Suprapubic skin (tissue), 4 donors: ENCODE measurements at places on chromosomes 3 and 15. TPM values are rescaled to one million over a fixed set of nuclear protein-coding genes. Genes with fewer than 3 reads are reported as not detected.

DNA sequence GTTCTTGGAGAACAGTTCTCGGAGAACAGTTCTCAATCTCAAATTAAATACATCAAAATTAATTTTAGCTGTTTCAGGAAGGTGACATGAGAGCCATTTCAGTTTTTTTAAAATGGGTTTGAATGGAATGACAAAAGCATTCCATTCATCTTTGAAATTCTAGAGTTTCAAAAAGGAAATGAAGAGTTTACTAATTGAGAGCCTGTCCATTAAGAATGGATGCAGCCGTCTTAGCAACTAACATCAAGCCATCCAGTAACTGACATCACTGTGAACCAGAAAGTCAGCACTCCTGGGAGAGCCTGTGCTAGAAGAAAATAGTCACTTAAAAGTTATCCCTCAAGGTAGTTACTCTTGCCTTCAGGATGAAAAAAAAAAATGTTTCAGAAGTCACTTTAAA, 47.0 kb upstream of the FSTL1 start:
- DNase-seq, result no peak

DNA sequence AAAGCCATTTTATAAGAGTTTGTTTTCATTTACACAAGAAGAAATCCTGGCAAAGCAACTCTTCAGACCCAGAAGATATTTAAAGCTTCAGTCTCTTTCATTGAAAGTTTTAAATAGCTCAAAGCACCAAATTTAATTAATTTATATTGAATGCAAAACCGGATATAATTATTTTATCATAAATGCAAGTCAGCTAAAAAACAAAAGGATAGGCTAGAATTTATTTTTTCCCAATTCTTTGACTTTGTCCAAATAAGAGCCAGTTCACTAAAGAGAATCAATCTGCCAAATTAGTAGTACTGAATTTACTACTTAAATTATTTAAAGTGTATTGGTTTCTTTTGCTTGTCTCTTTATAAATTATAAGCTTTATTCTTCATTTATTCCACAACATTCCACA, 101.5 kb downstream of the ZNF385D start:
- DNase-seq, result no peak

DNA sequence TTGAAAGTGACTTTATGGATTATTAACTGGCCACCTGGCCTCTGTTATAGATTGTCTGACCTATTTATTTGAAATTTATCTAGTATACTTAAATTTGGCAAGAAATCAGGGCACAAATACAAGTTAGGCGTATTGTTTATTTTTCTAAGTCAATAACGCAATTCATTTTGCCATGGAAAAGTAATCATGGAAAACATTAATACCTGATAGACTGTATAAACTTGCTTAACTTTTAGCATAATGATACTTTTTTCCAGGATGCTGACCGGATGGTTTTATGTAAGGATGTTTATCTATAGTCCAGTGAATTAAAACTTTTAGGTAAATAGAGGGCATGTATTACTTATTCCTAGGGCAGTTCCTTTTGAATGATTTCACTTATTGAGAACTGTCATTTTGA, 20.2 kb downstream of the FNDC3B start:
- no peak for DNase-seq

GRCh38 chr3:113557374-113557773, 25.0 kb downstream of the SIDT1 start:
- no peak for DNase-seq

DNA sequence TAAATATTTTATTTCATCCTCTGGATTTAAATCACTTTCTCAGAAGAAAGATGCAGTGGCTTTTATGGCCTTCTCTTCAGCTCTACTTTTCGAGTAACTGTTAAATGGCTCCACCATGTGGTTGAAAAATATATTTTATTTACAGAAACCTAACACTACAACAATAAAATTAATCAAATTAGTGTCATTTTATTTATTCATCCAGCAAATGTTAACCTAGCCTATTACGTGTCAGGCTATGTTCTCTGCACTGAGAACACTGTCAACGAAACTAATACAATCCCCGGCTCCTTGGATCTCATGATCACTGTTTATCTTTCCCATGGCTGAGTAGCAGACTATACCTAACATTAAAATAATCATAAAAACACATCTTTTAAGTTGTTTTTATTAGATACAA, 148.0 kb upstream of the OSTN start:
- DNase-seq, result no peak

DNA sequence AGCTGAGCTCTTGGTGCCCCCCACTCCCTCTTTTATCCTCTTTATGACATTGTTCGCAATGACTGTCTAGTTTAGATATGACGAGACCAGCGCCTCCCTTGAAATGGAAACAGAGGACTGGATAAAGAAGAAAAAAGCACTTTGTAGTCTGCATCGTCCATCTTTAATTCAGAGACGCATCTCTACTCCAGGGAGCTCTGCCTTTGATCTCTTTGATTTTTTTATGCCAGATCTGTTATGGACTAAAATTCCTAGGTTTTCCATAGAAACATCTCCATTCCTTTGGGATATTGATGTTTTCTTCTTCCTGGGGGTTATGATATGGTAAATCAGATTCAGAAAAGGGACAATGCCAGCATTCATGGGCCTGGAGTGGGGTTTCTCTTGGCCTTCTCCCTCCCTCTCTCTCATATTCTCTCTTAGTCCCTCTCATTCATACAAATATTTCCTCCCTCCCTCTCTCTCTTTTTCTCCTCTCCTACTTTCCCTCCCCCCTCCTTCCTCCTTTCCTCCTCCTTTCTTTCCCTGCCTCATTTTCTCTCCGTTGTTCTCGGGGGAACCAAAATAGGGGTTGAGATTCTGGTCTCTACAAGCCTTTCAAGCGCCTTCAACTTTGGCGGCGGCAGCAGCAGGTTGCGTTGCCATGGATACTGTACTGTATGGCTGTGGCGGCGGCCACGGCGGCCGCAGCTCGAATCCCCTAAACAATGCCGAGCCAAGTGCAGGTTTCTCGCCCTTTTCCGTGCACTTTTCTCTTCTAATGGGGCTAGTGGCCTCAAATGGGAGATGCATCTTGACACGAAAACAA, 45.5 kb downstream of the ZIC4 start:
- no peak for DNase-seq

- DNase-seq, result no peak
Measured at GRCh38 chr3:106380232-106380631, 511.4 kb upstream of the CBLB start.

- no peak for DNase-seq
Measured at GRCh38 chr15:67049351-67050044, 15.9 kb upstream of the SMAD3 start.

DNA sequence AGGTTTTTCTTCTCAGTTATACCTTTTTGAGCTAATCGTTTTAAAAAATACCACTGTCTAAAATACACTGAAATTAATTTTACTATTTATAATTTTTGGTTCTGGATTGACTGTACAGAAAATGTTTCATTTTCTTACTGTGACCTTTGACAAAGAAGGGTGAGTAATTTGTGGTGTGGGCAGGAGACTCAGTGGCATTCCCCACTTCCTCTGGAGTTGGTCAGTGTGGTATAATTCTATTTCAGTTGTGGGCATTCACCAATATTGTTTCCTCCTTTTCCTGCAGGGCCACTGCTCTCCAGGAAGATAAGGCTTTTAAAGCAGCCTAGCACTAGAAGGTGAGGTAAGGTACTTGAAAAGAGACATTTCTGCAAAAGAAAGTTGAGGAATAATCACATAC, 6.5 kb downstream of the DAG1 start:
- no peak for DNase-seq

GRCh38 chr3:11948331-11948730, 55.9 kb upstream of the SYN2 start:
- no peak for DNase-seq

DNA sequence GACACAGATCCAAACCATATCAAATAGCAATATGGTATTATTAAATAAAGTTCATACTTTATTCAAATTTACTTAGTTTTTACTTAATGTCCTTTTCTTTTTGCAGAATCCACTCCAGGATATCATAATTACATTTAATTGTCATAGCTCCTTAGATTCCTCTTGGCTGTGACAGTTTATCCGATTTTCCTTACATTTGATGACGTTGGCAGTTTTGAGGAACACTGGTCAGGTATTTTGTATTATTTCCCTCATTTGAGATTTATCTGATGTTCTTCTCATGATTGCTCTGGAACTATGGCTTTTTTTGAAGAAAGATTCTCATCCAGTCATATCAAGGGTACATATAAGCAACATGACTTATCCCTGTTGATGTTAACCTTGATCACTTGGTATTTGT, 198.3 kb upstream of the STAC start:
- no peak for DNase-seq

DNA sequence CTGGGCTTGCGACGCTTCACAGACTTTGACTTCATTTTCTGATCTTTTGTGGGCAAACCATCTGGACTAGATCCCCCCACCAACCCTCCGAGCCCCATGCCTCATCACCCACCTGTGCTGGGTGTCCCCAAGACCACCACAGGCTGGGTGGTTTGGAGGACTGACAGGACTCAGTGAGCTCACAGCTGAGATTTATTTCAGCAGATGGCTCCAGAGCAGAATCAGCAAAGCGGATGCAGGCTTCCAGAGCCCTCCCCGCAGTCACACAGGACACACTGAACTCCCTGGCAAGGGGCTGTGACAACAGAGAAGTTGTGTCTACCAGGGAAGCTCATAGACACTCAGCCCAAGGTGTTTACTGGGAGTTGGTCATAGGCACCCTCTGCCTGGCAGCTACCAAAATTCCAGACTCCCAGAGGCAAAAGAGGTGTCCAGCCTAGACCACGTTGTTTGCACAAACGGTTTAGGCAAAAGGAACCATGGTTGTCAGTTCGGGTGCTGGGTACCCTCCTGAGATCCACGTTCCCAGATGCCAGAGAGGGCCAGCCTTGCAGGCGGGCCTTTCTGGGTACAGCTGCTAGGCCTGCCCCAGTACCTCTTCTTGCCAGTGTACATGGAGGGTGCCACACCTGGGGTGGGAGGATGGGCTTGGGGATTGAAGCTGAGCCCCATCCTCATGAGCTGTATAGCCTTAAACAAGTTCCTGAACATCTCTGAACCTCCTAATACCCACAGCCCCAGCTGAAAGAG, 170.3 kb downstream of the NSMCE3 start:
- no peak for DNase-seq

DNA sequence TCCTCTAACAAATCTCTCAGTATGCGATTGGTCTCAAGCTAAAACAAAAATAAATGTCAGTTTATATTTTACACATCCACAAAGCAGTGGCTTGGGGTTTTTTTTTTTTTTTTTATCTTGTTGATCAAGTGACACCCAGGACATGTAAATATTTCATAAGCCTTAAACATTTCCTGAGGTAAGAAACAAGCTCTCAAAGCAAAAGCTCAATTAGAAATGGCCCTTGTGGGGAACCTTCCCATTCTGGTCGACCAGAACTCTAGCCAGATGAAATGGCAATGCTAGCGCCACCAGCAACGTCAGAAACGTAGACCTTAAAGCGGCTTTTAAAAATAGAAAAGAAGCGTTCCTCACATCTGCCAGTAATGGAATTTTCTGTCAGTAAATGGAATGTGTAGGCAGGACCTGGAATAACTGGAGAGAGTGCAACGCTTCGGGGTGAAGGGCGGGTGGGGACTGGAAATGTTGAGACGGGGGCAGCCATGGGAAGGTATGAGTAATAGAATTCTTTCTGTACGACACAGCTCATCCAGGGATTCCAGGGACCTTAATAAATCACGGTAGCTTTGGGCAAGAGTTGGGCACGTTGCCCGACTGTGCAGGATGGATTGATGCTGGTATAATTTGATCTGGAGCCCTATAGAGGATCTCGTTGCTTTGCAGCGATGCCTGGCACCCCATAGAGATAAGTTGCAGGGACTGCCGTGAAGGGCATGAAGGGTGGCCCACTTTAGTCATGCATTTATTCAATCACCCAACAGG, 44.4 kb downstream of the BTD start:
- DNase-seq, result peak; percentile 82

DNA sequence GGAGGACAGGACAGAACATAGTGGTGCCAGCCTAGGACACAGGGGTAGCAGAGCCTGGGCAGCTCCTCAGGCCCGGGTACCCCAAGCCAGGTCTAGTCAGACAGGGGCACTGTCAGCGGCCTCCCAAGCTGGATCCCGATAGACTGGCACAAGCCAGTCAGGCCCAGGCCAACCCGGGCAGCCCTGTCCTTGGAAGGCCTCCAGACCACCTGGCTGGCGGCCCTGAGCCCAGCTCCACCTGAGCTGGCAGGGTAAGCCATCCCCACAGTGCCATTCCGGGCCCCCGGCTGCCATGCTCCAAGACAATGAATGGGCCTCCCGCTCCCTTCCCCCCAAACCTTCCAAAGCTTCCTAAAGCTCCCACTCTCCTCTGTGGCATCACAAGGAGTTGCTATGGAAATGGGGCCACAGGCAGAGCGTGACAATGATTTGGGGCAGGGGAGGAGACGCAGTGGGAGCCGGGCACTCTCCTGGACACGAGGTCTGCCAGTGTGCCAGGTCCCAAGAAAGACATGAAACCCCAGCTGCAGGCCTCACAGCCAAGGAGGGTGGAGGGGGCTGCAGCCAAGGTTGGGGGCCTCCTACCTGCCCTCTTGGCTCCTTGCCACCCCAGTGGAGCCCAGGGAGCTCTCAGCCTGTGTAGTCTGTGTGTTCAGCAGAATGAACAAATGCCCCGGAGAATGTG, 165.6 kb upstream of the LINGO1 start:
- no peak for DNase-seq

DNA sequence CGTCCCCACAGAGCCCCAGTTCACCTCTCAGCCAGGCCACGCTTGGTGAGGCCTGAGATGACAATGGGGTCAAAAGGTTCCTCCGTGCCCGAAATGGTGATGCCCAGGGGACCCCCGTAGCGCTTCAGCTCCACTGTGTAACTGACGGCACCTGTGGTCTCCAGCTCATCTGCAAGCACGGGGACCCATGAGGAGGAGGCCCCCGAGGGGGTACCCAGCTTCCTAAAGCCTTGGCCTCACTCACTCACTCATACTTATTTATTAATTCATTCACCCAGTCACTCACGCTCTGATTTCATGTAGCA, 30.4 kb downstream of the GRIP2 start:
- DNase-seq, result peak; percentile 74

DNA sequence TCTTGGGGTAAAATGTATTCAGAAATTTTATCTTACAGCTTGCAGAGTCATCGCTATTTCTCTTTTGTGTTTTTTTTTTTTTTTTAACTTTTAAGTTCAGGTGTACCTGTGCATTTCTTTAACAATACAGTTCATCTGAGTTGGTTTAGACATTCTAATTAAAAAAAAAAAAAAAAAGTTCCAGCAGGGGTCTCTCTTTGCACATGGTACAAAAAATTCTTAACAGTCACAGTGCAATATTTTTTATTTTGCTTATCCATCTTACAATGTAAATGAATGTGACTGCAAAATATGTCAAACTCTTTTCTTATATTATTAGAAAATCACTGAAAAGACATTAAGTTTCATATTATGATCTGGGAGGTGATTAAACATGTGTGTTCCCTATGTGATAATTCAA, 47.5 kb upstream of the SLC9A9 start:
- DNase-seq, result no peak

Gene ACKR2
- total RNA-seq, result 1.2 TPM

Gene SLC9C1
- total RNA-seq, result not detected

Gene SYNM
- total RNA-seq, result 9.2 TPM

Gene FHIT
- 35.6 TPM for total RNA-seq

Gene CHCHD4
- 11.3 TPM for total RNA-seq

Gene CPLX3
- not detected for total RNA-seq
